ENCODE measurements at places on chromosomes 11 and 22.

- DNase-seq = no peak
Measured at GRCh38 chr11:46612326-46612725, 4.7 kb downstream of the HARBI1 start.

GRCh38 chr11:111941963-111942362 lies 4.8 kb downstream of the DIXDC1 start:
- no peak for DNase-seq

DNA sequence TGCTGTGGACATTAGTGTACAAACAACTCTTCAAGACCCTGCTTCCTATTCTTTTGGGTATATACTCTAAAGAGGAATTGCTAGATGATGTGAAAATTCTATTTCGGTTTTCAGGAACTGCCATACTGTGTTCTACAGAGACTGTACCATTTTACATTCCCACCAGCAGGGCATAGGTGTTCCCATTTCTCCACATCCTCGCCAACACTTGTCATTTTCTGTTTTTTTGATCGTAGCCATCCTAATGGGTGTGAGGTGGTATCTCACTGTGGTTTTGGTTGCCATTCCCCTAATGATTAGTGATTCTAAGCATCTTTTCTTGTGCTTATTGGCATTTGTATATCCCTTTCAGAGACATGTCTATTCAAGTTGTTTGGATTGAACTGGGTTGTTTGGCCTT lies 29.8 kb upstream of the GRK3 start:
- no peak for DNase-seq

DNA sequence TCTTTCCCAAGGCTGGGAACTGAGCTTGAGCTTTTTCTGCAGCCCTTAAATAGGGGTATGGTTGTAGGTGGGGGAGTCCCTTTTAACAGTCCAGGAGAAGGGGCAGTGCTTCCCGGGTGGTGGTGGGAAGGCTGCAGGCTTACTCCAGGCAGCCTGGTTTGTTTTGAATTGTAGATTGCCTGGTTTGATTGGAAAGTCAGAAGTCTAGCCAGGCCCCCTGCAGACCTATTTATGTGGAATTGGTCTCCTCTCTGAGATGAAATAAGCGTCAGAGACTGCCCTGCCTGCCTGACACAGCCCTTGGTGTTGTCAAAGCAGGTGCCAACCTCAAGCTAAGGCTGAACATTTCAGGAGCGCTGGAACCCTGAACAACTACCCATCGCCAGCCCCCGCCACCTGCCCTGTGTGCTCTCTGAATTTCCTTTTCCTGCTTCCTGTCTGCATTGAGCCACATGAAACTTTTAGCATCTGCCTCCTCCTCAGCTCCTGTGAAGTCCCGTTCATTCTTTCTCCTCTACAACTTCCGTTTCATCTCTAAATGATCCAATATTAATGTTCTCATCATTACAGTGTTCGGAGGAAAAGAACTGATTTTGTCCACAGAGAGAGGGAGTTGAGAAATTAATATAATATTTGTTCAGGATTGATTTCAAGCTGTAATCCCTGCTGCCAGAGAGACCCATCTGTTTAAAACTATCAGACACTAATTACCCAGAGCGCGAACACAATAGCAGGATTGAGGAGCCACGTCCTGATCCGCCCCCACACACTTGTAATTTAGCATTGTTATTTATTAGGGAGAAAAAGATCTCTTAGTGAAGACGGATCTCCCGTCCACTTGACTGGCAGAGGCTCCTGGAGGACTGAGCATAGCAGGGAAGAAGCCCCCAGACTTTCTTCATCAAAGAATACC lies 136.5 kb downstream of the TRIM29 start:
- no peak for DNase-seq

- no peak for DNase-seq
Measured at GRCh38 chr11:35009191-35009943, 92.9 kb downstream of the PDHX start.

DNA sequence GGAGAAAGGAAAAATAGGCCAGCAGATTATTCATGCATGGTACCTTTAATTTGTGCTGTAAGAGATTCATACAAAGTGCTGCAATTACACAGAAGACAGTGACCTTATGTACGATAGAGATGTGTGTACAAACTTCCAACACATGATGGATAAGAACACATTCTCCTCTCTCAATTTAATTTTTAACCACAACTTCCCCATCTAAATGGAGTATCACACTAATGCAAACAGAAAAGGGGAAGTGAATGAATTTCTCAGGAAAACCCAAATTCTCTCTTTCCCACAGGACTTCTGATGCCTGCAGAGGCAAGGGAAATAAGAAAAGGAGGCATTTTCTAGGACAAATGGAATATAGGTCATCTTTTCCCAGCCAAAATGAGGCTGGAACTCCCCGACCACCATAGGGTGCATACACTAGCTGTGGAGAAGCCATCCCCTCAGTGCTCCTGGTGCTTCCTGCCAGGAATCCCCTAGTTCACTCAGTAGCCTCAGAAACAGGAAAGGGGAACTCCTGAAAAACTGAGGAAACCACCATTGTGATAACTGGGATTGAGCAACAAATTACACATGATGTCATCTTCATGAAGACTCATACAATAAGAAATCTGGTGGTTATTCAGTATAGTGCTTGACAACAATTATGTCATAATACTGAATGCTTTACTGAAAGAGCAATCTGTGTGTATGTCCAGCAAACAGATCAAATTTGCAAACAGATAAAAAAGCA lies 22.4 kb downstream of the MMP10 start:
- DNase-seq = no peak

DNA sequence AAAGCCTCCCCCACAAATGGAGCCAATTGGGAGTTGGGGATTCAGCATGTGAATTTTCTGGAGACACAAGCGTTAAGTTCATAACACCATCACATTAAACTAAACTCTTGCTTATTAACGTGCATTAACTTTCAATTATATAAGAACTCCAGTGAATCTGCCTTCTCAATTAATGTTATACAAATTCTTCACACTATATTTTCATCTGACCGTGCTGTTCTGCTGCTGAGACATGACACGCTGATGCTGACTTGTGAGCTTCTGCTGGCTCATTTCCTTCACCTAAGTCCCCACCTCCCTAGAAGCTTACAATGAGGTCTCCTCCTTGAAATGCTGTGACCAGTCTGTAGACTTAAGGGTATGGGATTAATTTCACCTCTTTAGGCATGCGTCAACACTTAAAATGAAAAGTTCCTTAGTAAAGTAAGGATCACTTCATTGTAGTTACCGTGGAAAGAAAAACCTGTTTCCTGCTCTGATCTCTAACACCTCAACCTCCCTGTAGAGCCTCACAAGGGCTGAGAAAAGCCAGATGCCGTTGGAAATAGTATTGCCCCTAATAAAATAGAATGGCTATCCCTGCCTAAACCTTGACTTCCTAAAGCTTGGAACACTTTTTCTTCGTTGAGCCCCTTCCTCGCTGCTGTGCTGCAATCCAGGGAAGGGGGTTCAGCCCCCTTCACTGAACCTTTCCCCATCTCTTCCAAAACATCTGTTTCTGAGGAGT lies 2.2 kb downstream of the HBG2 start:
- no peak for DNase-seq

DNA sequence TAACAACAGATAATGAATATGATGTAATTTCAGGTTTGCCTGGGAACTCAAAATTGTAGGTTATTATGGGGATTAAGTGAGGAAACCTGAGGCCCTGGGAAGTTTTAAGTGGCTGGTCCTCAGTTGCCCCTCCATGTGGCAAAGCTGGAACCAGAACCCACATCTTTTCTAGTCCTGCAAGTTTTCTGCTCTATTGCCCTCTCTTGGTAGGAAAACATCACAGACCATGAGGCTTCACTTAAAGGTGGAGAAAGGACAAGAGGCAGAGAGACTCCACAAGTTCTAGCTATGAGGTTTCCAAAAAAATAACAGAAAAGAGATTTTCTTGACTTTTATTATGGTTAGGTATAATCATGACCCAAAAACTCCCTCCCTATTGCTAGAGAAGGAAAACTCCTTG lies 115.5 kb upstream of the DDI1 start:
- DNase-seq = no peak

DNA sequence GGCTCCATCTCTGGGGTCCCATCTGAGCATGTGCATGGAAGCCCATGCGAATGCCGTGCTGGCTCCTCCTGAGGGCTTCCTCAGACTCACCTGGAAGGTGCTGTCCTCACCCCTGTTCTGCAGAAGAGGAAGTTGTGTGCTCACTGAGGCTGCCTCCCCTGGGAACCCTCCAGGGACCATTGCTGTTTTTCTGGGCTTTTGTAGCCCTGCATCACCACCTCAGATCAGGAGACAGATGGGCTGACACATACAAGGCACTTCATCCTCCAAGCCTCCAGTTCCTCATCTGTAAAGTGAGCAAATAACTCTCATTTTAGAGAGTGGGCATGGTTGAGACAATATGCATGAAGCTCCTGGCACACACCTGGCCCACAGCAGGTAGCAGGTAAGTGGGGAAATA lies 12.1 kb upstream of the LRRC32 start:
- no peak for DNase-seq

DNA sequence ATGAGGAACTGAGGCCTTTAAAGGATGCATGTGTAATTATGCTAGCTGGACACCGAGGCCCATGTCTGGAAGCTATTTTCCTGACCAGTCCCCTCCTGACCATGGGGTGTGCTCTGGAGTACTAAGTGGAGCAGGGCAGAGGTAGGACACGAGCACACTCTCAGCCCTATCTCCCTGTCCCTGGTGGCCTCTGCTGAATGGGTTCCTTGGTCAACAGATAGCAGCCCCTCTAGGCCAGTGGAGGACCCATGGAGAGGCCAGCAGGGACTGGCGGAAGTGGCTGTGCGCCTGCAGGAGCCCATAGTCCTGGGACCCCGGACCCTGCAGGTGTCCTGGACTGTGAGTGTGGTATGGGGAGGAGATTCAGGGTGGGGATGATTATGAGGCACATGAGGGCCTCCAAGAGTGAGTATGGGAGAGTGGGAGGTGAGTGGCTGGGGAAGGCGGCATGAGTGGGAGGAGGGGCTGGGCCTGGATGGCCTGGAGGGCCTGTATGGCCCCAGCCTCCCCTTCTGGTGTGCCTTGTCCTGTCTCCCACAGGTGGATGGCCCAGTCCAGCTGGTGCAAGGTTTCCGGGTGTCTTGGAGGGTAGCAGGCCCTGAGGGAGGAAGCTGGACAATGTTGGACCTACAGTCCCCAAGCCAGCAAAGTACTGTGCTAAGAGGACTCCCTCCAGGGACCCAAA lies 9.5 kb downstream of the ROBO3 start:
- DNase-seq = no peak

- no peak for DNase-seq
Measured at GRCh38 chr11:66484806-66485380, 4.7 kb downstream of the DPP3 start.
